ENCODE measurements at places on chromosomes 2 and 18.

GRCh38 chr2:2646433-2647051 lies 315.5 kb upstream of the MYT1L start:
- no peak for DNase-seq

GRCh38 chr2:5250482-5250881 lies 441.7 kb upstream of the SOX11 start:
- no peak for DNase-seq

DNA sequence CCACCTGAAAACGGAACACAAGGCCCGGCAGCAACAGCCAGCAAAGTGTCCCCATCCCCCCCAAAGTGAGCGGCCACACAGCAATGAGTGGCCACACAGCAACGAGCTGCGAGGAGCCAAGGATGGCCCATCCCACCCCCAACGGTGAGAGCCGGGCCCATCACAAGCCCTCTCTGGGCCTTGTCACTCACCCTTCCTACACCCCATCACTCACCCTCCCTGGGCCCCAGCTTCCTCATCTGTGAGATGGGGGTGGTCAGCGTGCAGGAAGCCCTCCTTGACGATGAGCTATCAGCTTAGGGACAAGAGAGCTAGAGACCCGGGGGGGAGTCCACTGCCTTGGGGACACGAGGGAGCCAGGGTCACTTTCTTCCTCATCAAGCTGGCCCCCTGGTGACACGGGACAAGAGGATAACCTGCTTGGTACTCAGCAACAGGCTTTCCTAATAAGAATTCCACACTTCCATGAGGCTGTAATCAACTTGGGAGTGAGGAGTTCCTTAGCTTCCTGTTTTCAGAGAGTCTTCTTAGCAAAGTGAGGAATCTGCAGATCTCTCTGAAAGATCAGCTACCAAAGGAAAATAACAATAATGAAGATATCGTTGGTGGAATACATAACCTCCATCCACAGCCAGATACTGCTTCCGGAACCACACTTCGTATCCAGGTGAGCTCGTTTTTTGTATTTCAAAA lies 92.8 kb downstream of the HDAC4 start:
- no peak for DNase-seq

- DNase-seq, result peak; percentile 57
Observed at GRCh38 chr2:59182249-59182648, 941.1 kb upstream of the FANCL start.

GRCh38 chr2:176170602-176171305 lies 13.6 kb downstream of the HOXD3 start:
- no peak for DNase-seq

DNA sequence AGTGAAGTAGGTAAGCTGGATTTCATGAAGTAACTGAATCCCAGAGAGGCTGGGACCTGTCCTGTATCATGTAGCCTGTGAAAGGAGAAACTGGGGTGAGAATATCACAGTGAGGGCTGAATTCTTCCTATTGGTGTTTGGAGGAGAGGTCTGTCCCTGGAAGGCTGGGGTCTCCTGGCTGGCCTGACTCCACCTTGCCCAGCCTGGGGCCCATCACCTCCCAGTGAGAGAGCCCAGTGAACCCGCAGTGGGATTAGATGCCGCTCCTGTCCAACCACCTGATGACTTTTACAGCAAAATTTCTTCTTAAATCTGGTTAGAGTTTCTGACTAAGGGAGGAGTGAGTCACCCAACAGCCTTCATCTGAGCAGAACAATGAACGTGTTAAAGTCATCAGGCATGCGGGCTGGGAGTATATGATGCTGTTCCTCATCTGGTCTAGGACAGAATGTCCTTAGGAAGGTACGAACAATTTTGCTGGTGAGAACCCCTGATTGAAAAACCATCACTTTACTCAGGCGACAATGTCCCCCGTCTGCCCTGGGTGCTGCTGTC lies 152.9 kb downstream of the LPIN1 start:
- no peak for DNase-seq

GRCh38 chr2:135561925-135562324 lies 30.6 kb downstream of the R3HDM1 start:
- DNase-seq, result no peak

DNA sequence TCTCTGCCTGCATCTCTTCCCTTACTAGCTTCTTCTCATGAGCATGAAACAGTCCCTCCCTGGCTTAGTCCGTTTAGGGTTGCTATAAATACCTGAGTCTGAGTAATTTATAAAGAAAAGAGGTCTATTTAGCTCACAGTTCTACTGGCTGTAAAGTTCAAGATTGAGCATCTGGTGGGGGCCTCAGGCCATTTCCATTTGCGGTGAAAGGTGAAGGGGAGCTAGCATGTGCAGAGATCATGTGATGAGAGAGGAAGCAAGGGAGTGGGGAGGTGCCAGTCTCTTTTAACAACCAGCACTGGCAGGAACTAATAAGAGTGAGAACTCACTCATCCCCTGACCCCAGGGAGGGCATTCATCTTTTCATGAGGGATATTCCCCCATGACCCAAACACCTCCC lies 26.8 kb downstream of the RHBDD1 start:
- DNase-seq, result no peak

- no peak for DNase-seq
Observed at GRCh38 chr2:201798252-201798913, 8.0 kb upstream of the CDK15 start.

DNA sequence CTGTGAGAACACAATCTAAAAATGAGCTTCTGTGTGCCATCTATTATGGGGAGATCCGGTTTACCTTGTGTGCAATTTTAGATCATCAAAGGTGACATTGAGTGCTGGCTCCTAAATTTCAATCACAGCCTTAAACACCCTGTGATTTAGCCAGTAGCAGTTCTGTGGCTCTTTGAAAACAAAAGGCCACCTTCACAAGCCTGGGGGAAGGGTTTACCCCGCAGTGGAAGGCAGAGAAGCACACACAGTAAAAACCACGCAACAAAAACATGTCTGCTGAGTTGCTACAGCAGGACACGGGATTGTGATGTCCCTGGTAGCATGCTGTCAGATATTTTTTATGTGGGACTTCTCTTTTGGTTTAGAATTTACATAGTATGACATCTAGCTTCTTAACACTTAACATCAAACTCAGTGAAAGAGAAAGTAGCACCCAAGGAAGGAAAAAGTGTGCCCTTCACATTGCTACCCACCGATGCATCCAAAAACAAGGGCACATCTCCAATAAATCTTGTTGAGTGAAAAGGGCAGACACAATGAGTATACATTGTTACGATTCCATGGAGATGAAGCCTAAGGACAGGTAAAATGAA lies 56.1 kb upstream of the RNF152 start:
- no peak for DNase-seq

GRCh38 chr2:227877421-227878310 lies 6.2 kb downstream of the DAW1 start:
- no peak for DNase-seq

GRCh38 chr18:37565101-37565976 lies at the start of gene CELF4:
CELF4 (minus strand) TSS chr18:37565798.
- peak; percentile 5 for DNase-seq

DNA sequence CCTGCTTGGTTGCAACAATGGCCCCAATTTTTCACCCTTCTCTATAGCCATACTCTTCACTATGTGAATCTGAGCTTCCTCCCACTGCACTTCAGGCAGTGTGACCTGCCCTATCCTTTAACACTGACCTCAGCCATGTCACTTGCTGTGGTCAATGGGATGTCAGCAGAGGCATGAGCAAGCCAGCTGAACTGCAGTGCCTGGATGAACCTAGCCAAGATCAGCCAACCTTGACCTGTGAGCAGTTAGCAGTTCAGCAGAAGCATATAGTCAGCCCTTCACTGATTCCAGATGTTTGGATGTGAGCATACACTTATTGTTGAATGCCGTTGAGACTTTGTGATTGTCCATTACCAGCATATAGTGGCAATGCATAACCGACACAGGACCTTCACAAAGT lies 63.4 kb upstream of the BOD1L2 start:
- DNase-seq, result no peak

DNA sequence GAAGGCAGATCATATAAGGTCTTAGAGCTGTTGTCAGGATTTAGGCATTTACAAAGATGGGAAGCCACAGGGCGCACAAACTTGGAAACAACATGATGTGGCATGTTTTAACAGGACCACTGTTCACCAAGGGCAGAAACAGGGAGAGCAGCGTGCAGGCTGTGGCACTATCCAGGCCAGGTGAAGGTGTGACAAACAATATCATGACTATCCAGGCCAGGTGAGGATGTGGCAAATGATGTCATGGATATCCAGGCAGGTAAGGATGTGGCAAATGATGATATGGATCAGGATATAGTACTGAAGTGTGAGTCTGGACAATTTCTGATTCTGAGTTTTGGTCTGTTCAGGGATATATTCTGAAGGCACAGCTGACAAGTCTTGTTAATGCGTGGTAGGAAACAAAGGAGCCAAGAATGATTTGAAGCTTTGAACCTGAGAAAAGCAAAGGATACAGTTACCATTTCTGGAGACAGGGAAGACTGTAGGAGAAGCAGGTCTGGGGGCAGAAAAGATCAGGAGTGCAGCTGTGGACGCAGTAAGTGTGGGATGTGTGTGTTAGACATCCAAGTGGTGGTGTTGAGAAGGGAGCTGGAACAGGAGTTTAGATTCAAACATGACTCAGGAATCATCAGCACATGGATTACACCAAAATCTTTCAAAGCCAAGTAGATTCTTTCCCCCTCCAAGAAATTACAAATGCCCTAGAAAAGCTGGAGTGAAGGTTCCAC lies 205.9 kb downstream of the TMEM163 start:
- no peak for DNase-seq

DNA sequence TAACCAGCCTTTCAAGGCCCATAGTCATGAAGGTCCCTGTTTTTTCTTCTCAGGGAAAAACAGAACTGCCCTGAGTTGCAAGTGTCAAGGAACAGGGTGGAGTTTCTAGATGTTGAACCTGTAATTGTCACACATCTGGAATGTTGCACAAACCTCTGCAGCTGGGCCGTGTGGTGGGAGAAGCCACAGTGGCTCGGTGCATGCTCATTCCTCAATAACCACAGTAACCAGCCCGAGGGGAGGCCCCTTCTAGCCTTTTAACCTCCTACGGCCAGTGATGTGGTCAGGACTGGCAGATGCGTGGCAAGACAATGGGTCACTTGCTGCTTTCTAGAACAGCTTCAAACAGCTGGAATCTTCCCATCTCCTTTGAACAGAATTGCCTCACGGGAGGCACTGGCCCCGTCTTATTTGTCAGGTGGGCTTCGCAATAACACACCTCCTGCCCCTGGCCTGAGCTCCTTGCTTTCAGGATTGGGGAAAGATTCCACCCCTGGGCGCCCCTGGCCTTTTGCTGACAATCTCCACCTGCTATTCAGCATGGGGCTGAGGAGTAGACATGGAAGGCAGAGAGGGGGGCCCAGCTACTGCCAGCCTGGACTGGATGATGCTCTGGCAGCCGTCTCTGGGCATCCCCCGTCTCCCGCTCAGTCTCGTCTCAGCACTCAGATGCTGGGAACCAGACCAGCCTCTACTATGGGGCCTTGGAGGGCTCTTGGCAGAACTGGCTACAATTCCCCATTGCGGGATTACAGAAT lies 102.9 kb downstream of the KLHL29 start:
- no peak for DNase-seq

DNA sequence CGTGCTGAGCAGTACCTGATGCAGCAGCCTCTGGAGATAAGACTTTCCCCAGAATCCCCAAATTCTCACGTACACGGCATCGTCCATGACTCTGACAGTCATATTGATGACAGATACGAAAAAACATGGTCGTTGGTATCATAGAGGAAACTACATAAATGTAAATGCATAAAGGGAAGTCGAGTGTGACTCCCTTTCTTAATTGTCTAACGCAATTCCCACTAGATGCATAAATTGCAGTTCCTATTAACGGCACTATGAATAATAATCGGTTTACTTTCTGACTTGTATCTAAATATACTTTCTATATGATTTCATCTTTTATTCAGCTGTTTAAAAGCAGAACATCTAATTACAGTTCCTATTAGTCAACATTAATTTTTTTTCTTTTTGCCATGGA lies 322.6 kb upstream of the REV1 start:
- DNase-seq, result no peak

DNA sequence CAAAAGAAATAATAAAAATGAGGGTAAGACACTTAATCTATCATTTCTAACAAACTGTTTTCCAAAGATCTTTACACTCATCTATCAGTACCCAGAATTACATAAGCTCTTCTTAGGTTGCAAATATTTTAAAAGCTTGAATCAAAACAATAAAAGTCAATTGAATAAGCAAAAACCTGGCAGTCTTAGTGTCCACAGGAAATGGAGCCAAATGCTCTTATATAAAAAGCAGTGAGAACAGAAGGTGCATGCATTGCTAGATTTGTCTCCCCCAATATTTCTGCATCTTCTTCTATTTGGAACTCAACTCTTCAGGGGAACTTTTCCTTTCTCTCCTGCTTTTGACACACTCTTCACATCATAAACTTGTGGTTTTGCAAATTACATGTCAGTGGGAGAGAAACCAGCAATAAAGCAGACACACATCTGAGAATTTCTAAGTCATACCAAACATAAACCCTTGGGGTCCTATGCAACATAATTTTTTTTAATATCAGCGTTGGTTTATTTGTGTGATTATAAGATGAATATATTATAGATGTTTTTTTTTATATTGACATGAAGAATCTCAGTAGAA lies 343.9 kb upstream of the ACVR2A start:
- no peak for DNase-seq

GRCh38 chr2:206494061-206494460 lies 50.7 kb downstream of the ADAM23 start:
- no peak for DNase-seq

DNA sequence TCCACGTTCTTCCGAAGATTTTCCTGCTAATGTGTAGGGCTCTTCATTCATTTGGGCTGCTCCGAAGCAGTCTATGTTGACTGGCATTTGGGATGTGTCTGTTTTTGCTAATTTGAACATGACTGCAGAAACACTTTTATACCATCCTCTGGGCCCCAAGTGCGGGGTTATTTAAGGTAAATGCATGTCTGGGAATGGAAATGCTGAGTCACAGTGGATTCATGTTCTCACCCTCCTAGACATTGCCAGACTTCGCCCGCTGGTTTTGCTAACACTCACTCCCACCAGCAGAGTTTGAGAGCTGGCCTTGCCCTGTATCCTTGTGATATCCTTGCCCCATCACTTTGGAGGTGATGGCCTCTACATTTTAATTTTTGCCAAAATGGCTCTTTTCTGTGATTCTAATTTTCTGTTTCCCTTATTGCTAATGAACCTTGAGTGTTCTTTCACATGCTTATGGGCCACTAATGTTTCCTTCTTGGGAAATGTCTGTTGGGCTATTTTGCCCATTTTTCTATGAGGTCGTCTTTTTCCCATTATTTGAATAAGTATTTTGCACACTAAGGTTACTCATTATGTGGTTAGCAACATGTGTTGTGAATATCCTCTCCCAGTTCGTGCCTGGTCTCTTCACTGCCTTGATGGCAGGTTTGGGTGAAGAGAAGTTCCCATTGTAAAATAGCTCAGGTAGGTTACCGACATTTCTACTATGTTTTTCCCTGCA lies 204.1 kb downstream of the GLI2 start:
- no peak for DNase-seq

GRCh38 chr2:217935901-217936684 lies 66.7 kb downstream of the TNS1 start:
- no peak for DNase-seq

GRCh38 chr2:186515376-186515775 lies 29.3 kb downstream of the ZC3H15 start:
- DNase-seq, result no peak

Measured in KBM-7 (cell line).